ENCODE measurements at places on chromosomes 2 and 18. TPM values are rescaled to one million over a fixed set of nuclear protein-coding genes. Genes with fewer than 3 reads are reported as not detected.

SERPINB11 gene
- total RNA-seq, result 1.0 TPM

EML6 gene
- total RNA-seq, result 10.8 TPM

NPPC gene
- 10.7 TPM for total RNA-seq

CLIP4 gene
- 74.8 TPM for total RNA-seq

DNA sequence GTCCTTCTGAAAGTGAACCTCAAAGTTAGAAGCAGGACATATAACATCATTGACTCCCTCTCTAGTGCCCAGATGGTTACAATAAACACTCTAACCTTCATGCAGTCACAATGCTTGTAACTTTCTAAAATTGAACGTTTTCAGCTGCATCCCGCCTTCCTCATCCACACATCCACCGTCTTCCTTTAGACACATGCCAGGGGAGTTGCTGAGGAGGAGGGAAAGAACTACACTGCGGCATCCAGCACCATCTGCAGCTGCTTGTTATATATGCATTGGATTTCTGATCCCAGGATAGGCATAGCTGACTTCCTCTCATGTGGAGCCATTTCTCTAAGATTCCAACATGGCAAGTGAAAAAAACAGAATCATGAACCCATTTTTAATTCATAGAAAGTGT, 96.8 kb downstream of the FBXO15 start:
- no peak for DNase-seq

GRCh38 chr2:192013211-192013610, 166.3 kb upstream of the CAVIN2 start:
- DNase-seq, result no peak

- DNase-seq, result peak; percentile 47
These were observed 88.2 kb downstream of the GFPT1 start for GRCh38 chr2:69298862-69299261.

GRCh38 chr2:158505448-158505934, 48.7 kb downstream of the PKP4 start:
- DNase-seq, result no peak
